ENCODE measurements at places on chromosomes 2 and 18.
A peak's percentile ranks its signal among the peaks of the same experiment; 100 is the strongest.

DNA sequence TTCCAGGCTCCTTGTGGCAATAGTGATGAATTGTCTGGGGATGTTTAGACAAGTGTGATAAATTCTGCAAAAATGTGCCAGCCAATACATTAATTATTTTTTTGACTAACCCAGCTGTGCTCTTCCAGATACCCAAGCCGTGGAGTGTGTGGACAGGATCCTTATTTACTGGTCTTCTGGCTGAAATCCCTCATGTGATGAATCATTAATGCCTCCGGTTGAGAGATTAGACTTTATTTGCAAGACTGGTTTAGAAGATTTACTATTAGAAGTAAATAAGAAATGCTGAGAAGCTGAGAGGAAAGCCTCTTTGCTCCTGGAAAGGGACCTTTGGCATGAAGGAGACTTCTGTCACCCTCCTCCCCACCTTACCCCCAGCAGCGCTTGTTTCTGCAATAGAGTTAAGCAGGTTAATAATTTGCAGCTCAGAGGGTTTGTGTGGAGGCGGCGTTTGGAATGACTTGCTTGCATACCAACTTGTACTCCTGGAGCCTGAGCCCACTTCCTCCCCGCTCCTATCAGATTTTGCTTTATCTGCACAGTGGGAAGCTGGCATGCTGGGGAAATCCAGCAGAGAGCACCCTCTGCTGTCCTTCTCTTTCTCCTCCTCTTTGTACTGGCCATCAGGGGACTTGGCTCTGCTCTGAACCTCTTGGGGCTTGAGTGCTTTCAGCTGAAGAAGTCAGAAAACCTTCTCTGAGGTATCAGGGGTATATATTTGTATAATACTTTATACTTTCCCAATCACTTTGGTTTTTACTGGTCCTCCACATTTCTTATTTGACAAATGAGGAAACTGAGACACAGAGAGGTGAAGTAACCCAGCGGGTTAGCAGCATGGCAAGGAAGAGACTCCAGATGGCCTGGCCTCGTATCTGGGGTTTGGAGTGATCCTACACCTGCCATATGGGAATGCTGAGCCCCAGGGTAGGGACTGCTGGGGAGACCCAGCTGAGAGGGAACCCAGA is 16.3 kb downstream of the SLC3A1 start:
- DNase-seq: no peak

GRCh38 chr2:66441581-66442320 is 6.8 kb downstream of the MEIS1 start:
- no peak for DNase-seq

DNA sequence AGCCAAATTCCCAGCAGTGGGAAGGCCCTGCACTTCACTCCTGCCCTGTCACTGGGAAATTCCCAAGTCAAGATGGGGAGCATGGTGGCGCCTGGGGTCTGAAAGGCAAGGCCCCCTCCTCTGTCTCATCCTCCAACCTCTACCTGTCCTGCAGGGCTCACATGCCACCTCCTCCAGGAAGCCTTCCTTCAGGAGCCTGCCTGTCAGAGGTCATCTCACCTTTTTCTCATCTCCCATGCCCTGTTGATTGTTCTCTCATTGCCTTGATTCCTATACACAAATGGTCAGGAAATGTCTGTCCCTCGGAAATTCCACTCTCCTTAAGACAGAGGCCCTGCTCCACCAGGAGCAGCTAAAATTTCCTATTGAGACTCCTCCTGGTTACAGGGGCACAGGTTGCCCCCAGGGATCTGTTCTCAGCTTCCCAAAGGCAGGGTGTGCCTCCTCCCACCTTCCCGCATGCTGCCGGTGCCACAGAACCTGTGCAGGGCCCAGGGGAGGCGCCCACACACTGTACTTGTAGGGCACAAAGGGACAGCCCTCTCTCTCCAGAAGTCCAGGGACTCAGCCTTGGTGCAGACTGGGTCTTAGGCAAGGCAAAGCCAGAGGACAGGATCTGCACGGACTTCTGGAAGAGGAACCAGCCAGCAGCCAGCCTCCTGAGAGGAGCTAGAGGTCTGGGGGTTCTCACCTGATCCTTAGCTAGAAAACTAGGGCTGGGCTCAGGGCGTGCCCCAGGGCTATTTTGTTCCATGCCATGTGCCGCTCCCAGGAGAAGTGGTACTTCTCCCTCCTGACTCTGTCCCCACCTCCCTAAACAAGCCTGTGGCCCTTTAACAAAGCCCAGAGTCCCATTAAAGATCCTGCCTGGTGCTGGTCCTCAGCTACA is 12.9 kb downstream of the HES6 start:
- no peak for DNase-seq

GRCh38 chr18:33951031-33951430 is 273.7 kb downstream of the NOL4 start:
- no peak for DNase-seq

DNA sequence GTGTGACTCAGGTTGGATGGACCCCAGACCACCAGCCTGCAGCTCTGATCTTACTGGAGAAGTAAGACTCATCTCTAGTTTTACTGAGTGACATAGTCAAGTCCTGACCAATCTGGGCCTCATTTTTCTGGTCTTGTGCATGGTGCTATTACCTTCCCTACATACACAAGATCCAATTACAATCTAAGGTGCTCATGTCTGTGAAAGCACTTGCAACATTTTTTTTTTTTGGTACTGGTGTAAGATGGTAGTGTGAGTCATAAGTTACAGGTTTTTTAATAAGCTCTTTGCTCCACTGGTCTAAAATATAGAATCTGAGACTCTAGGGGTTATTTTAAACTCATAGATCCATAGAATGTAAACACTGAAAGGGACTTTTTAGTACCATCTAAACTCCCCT is 117.3 kb upstream of the EFEMP1 start:
- no peak for DNase-seq

DNA sequence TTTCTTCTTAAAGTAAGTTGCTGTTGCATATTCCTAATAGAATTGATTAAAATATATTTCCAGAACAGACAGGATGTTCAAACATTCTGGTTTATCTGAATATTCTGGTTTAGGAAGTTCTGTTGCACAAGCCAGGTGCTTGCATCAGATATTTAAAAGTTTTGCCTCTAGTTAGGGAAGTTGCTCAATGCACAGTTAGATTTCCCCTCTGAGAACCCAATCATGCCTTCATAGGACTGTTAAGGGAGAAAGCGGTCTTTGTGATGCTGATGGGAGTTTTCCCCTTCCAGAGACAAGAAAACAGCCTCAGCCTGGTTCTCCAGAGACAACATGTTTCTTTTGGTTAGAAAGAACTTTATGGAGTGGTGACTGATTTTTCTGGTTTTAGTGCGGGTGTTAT is 65.6 kb upstream of the REV1 start:
- no peak for DNase-seq

DNA sequence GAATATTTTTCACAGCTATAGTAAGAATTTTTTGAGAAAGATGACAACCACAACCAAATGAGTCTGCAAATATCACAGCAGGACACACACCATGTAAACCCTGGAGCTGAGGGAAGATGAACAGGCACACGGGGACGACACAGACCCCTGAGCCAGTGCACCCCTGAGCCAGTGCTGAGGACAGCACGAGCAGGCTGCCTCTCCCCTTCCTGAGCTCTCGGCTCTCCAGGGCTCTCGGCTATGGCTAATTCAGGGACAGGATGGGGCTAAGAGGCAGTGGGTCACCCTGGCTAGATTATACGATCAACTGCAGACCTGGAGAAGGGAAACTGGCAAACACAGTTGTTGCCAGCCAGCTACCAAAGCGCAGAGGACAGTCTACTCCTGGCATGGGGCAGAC is 41.4 kb downstream of the TGFBRAP1 start:
- no peak for DNase-seq

DNA sequence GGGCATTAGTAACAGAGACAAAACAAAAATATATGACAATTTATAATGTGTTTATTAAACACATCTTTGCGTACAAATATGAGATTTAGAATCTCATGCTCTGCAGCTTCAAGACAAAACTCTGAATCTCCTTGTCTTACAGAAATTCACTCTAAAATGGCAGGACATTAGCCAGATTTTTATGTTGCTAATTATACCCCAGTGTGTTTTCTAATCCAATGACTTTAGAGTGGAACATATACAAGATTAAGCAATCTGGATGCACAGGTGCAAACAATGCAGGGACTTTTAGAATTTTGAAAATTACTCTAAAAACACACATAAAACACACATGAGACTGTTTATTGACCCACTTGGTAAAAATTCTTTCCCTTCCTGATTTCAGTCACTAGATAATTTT is 85.9 kb downstream of the CALCRL start:
- DNase-seq: no peak

- no peak for DNase-seq
These were observed 10.6 kb downstream of the PRLH start for GRCh38 chr2:237576974-237577373.

DNA sequence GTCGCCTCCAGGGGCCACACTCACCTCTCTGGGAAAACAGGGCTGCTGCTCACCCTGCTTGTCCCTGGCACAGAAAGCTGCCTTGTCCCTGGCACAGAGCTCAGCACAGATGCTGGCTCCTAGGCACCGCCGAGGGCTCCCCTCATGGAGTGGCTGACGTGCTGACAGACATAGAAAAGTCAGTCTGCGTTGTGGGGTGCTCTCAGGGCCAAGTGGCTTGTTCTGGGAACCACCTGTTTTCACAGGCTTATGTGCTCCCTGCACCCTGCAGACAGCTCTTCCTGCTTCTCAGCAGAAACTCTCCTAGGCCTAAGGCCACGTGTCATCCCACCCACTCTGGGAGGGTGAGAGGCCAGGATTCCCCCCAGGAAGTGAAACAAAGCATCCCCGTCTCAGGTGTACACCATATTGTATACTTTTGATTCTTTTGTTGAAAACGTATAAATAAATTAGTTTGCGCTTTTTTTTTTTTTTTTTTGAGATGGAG is 84.7 kb upstream of the TMEM200C start:
- DNase-seq: no peak

- DNase-seq: no peak
These were observed 329.6 kb downstream of the MBD2 start for GRCh38 chr18:53894675-53895442.

DNA sequence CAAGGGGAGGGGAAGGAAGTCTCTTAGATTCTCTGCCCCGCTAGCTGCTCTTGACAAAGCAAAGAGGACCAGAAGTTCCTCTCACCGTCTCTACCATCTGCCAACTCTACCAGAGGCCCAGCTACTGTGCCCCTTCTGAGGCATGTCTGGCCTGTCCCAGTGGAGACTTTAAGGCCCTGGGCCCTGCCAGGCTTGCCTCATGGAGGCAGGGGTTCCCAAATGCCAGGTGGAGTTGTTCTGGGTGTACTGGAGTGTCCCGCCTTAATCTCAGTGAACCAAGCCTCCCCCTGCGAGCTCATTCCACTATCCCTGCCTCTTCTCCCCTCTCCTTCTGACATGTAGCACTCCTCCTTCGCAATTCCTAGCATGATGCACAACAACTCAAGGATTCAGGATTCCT is 2.2 kb downstream of the HOXD12 start:
- no peak for DNase-seq

DNA sequence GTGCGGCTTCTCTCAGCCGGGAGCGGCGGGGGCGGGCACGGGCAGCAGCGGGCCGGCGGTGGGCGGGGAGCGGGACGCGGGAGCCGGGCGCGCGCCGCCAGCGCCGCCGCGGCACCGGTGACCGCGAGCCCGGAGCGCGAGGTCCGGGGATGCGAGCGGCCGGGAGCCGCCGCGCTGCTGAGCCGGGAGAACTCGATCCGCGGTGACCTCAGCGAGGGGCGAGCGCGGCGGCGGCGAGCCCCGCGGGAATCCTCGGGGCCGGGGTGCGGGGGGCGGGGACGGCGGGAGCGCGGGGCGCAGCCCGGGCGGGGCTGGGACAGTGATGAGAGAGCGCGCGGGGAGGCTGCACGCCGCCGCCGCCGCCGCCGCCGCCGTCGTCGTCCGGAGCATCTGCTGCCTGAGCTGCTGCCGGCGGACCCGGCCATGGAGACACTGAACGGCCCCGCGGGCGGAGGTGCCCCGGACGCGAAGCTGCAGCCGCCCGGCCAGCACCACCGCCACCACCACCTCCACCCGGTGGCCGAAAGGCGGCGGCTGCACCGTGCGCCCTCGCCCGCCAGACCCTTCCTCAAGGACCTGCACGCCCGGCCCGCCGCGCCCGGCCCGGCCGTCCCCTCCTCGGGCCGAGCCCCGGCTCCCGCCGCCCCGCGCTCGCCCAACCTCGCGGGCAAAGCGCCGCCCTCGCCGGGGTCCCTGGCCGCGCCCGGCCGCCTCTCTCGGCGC is at the start of gene MTCL1:
MTCL1 (plus strand) TSS at position 319 of the 723 bp plus-strand sequence; CDS start at position 424, 105 bp downstream.
- peak; percentile 48 for DNase-seq

GRCh38 chr18:61136711-61137251 is 196.4 kb upstream of the CDH20 start:
- no peak for DNase-seq

DNA sequence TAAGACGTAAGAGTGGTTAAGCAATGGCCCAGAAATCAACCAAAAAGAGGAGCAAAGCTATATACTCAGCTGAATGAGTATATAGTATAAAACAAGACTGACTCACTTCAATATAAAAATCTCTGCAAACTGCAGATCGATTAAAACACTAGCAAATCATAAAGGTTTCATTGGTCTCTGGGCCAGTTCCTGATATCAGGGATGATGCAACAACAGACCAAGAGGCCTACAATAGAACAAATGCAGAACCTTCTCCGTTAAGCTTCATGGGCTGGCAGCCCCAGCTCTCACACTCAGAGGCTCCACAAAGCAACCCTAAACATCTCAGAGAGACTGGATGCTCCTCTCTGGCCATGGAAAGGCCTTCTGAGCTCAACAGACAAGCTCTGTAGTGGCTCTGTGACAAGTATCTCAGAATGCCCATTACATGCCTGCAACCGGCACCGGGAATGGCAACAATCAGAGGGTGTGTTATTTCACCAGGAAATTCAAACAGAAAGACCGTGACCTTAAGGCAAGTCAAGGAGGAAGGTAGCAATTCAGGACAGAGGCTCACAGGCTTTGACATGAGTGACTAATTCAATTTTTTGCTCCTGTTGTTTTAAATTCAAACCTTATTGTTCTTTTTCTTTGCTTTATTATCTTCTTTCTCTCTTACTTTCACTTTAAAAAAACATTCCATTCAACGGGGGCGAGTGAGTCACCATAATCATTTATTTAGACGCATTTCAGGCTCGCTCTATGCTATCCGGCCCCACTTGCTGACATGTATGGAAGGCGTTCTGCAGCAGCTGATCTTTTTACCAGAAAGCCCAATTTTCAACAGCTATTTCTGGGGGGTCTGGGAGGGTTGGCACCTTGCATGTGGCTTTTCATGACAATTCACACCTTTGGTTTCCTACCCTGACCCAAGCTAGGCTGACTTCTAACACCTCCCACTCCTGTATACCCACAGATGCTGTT is 15.1 kb downstream of the CYRIA start:
- DNase-seq: no peak

- no peak for DNase-seq
These were observed 751.4 kb upstream of the HS6ST1 start for GRCh38 chr2:129069875-129070594.

DNA sequence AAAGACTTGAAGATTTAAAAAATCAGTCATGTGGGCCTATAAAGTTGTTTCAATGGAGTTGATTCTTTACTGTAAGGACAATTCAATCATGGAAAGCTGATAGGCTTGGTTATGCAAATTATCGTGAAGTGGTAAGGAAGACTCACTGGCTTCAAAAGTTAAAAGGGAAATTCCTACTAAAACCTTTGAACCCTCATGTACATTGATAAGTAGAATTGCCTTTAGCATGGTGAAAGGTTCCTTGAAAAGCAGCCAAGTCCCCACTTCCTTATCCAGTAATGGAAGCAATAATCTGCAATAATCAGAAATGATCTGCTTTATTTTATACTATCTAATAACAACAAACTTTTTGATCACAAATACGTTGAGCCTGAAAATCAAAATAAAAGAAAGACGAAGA is 14.4 kb upstream of the CCL20 start:
- no peak for DNase-seq

- DNase-seq: no peak
These were observed 27.3 kb upstream of the TMX3 start for GRCh38 chr18:68742206-68742605.

- DNase-seq: no peak
These were observed 669.4 kb downstream of the IRS1 start for GRCh38 chr2:226130192-226130591.

Measured in NCI-H510A (cell line).